Body of pancreas (tissue), 4 donors: ENCODE measurements at places on chromosomes 2 and 18. TPM values are rescaled to one million over a fixed set of nuclear protein-coding genes. Genes with fewer than 3 reads are reported as not detected.

The RIOK3 gene
- 60.6 TPM for total RNA-seq

The CLK1 gene
- 151 TPM for total RNA-seq

The UPP2 gene
- total RNA-seq: not detected

The FKBP1B gene
- total RNA-seq: 10.5 TPM

- H3K36me3 ChIP-seq: no peaks in the 10 kb centered on the region
- H3K4me3 ChIP-seq: no peak overlapping the region
- no peaks in the 10 kb centered on the region for H3K27me3 ChIP-seq
Measured at GRCh38 chr2:62800618-62801017, 95.1 kb downstream of the EHBP1 start.

GRCh38 chr18:76564655-76565237, 69.7 kb upstream of the ZNF516 start:
- no peak for DNase-seq
- H3K36me3 ChIP-seq: no peaks in the 10 kb centered on the region
- H3K4me1 ChIP-seq: peaks cover 5% of the 10 kb centered on the region
- H3K27me3 ChIP-seq: no peaks in the 10 kb centered on the region
- H3K27ac ChIP-seq: no peak overlapping the region
